ENCODE measurements at places on chromosomes 1 and 21.
A peak's percentile ranks its signal among the peaks of the same experiment; 100 is the strongest.

DNA sequence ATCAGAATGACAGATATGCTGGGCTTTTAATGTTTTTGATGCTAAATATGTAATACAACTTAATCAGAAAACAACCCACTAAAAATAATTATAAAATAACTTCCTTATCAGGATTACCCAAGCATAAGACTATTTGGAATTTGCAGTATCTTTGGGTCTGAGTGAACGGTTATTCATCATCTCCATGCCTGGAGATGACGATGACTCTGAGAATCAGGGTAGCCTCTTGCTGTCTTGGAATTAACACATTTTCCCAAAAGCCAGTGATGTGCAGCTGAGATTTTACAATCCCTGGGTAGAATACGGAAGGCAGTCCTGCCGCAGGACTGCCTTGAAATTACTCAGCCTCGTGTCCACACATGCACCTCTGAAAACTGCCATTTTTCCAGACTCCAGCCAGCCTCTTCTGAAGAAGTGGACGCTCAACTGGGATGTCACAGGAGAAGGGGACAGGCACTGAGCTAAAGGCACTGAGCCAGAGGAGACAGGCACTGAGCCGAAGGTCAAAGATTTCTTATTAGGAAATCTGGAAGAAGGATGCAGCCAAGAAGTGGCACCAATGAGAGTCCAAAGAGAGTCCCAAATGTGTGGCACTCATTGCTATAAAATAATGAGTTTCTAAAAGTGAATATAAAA lies 85.5 kb downstream of the PGBD5 start:
- no peak for DNase-seq

DNA sequence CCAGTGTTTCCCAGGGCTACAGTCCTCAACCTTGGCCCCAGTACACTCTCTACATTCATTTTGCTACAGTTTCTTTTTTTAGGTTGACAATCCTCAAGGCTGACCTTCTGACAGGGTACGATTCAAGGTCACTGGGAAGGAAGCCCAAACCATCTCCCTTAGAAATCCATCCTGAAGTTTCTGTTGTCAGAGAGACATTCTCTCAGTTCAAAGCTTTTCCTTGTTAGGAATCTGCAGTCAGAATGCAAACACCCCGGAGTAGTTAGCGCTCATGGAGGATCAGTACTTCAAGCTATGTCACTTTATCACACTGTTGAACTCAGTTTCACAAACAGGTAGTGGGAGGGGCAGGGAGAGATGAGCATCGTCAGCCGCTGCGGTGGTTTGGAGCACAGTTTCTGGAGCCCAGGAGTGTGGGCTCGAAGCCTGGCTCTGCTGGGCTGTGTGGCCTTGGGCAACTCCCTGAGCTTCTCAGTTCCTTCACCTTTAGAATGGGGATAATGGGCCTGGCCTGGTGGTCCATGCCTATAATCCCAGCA lies 4.2 kb downstream of the SLC2A5 start:
- no peak for DNase-seq

- no peak for DNase-seq
Measured at GRCh38 chr1:31218705-31219104, 21.0 kb downstream of the NKAIN1 start.

- no peak for DNase-seq
Measured at GRCh38 chr1:44810101-44810761, 1.9 kb downstream of the BTBD19 start.

DNA sequence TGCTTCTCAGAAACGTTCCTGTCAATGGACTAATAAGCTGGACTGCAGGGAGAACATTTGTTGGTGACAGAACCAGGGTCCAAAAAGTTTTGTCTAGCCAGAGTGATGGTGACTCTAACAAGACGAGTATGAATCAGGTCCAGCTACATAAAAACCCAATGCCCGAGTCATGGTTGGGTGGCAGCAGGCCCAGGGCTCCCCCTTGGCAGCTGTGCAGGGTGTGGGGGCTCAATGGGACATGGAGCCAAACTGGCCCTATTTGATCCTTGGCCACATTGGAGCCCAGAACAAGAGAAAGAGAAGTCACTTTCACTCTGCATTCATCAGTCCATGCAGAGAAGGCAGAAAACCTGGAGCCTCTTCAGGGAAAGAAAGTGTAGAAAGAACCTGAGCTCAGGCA lies 37.9 kb upstream of the TENT5C start:
- DNase-seq: no peak

- DNase-seq: peak; percentile 87
Measured at GRCh38 chr1:177256153-177257075, 85.7 kb downstream of the BRINP2 start.

- DNase-seq: no peak
Measured at GRCh38 chr1:43370564-43370963, 2.8 kb upstream of the ELOVL1 start.
